ENCODE measurements at places on chromosomes 2 and 18. TPM values are rescaled to one million over a fixed set of nuclear protein-coding genes. Genes with fewer than 3 reads are reported as not detected.

The AMER3 gene
- total RNA-seq: not detected

The GCA gene
- 3.8 TPM for total RNA-seq

DNA sequence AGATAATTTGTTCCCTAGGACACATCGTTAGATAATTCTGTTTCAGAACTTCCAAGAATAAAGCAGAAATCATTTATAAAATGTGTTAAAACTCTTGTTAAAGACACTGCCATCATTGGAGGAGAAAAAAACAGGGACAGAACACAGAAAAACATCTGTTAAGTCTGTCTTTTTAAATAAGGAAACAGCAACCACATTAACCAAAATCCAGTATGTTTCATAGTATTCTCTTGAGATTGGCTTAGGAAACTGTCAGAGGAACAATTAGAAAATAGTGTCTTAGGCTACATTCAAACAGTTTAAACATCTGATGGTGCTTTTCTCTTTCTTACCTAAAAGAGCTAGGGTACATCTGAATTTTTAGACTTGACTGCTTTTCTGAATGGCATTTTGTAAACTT, 81.6 kb downstream of the PMS1 start:
- H3K27ac ChIP-seq: no peak overlapping the region
- H3K4me3 ChIP-seq: no peak overlapping the region
- no peaks in the 10 kb centered on the region for H3K27me3 ChIP-seq
- H3K4me1 ChIP-seq: 0 out of 2 replicates have a peak, but pooled peaks cover 3% of the 10 kb centered on the region
- peaks cover 49% of the 10 kb centered on the region for H3K36me3 ChIP-seq

DNA sequence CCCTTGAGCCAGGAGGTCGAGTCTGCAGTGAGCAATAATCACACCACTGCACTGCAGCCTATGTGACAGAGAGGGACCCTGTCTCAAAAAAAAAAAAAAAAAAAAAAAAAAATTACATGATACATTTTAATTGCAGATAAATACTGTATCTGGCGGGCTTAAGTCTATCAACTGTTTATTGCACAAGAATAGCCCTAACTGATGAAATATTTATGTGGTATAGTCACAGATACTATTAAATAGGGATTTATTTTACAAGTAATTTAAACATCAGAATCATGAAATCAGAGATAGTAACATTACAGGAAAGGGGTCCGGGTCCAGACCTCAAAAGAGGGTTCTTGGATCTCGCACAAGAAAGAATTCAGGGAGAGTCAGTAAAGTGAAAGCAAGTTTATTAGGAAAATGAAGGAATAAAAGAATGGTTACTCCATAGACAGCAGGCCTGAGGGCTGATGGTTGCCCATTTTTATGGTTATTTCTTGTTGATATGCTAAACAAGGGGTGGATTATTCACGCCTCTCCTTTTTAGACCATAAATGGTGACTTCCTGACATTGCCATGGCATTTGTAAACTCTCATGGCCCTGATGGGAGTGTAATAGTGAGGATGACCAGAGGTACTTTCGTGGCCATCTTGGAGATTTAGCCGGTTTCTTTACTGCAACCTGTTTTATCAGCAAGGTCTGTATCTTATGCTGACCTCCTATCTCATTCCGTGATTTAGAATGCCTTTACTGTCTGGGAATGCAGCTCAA, 166.6 kb downstream of the PMAIP1 start:
- no peaks in the 10 kb centered on the region for H3K4me1 ChIP-seq
- H3K27me3 ChIP-seq: no peaks in the 10 kb centered on the region
- no peak overlapping the region for H3K27ac ChIP-seq
- H3K36me3 ChIP-seq: no peaks in the 10 kb centered on the region
- H3K4me3 ChIP-seq: no peak overlapping the region
